ENCODE measurements at places on chromosomes 12 and 14.

GRCh38 chr12:98262902-98263301 is 252.5 kb upstream of the TMPO start:
- DNase-seq = no peak

DNA sequence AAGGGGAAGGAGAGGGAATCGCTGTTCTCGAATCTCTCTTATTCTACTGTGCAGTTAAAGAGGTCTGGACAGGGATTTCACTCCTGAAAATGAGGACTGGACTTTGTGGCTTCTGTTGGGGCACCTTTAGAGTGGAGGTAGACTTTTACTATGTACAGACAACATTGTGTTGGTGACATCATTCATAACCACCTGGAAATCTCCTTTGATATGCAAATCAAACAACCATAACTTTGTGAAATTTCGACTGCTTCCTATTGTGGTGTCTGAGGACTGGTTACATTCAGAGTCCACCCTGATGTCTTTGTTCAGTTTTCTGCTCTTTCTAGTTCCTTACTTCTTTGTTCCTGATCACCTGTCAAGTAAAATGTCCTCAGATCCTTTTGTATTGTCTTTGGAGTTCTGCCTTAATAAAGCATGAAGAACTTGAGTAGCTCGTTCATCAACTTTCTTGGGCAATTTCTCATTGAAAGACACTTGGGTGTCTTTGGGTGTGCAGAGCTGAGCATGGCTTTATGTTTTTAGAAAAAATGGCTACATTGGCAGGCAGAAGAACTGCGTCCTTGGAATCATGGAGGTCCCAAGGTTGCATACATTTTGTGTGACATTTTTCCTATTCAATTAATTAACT is 29.8 kb downstream of the LRRK2 start:
- no peak for DNase-seq

DNA sequence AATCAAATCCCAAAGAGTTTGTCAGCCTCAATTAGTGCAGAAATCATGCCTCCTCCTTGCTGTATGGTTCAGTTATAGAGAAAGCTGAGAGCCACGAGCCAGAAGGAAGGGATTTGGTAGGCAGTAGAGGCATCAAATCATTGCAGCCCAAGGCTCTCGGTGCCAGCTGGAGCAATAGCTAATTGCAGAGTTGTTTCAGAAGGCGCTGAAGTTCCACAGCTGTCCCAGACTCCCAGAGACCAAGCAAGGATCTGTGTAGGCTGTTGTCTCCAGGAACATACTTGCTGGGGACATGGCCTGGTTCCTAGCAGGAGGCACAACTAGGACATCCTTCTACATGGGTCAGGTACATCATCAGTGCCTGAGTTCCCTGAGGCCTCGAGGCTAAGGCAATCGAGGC is 80.4 kb upstream of the WSCD2 start:
- DNase-seq = no peak

DNA sequence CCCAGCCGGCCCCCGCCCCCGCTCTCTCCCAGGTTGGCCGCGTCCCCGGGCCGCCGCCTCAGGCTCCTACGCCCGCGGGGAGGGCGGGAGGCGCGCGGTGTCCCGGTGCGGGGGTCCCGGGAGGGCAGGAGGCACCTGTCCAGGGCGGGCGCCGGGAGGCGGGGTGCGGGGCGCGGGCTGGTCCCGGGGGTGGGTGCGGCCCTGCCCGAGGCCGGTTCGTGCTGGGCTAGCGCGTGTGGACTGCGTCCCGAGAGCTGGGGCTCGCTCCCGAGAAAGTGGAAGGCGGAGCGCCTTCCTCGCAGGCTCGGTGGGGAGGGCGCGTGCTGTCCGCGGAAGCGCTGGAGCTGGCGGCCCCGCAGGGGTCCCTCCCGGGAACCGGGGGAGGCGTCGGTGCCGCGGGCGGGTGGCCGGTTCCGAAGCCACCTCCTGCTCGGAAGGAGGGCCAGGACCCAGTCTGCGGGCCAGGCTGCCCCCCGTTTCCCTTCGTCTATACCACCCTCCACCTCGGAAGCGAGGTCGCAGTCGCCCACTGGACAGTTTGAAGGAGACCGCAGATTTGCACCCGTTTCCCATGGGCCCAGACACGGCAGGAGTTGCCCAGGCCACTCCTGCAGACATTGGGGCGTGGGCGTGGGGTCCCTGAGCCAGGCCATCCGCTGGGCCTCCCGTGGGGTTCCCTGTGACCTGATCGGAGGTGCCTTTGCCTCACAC is 636 bp downstream of the ZFYVE21 start:
- DNase-seq = no peak

- no peak for DNase-seq
Measured at GRCh38 chr12:112117685-112118084, 7.7 kb upstream of the TRAFD1 start.

DNA sequence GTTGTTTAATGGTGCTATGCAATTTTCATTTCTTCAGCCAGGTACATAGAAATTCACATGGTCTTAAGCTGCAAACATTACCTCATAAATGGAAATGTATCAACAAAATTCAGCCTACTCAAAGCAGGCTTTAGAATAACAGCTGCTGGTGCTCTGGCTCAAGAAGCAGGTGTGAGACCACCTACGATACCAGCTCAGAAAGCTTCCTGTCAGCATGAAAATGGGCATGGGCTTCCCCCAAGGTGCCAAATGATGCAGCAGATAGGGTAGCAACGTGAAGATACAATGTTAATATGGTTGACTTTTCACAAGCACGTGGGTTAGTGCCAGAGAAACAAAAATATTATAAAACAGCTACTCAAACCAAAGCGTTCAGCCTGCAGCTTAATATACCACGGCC is 343.4 kb upstream of the PRICKLE1 start:
- no peak for DNase-seq

- no peak for DNase-seq
Measured at GRCh38 chr14:90842726-90843125, 26.5 kb upstream of the TTC7B start.

GRCh38 chr14:60114881-60115280 is 23.2 kb downstream of the PCNX4 start:
- DNase-seq = no peak

DNA sequence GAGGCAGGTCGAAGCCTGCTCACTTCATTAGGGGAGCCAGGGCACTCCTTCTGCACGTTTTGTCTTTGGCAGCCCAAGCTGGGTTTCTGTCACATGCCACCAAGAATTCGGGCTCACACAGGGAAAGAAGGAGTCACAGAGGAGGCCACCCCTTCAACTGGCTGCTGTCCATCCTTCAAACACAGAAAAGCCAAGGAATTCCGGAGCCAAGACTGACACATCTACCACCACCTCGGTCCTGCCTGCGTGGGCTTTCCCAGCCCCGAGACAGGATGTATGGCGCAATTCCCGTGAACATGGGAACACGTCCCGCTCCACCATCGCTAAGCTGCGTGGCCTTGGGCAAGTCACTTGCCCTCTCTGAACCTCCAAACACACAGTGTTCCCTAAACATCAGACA is 70.4 kb downstream of the NCOR2 start:
- no peak for DNase-seq

GRCh38 chr12:57011438-57012424 is 4.6 kb downstream of the TAC3 start:
- no peak for DNase-seq

DNA sequence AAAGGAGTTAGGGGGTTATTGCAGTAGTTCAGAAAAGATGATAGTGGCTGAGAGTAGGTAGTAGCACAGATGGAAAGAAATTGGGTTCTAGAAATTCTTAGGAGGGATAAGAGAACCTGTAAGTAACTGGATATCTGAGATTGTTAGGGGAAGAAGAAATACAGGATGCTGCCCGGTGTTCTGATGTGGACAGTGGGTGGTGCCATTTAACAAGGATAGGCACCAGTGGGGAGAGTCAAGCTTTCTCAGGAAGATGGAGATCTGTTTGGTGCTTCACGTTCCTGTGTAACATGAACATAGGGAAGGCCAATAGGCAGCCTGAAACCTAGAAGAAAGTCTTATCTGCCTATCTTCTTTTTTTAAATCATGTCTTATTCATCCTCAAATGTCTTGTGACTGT is 245.9 kb downstream of the NPAS3 start:
- no peak for DNase-seq

- no peak for DNase-seq
Measured at GRCh38 chr14:76742966-76743365, 18.3 kb upstream of the VASH1 start.

- DNase-seq = no peak
Measured at GRCh38 chr12:120408771-120409170, 29.1 kb upstream of the COX6A1 start.
